Calu3 (cell line): ENCODE measurements at places on chromosomes 3 and 15.
A peak's percentile ranks its signal among the peaks of the same experiment; 100 is the strongest.

DNA sequence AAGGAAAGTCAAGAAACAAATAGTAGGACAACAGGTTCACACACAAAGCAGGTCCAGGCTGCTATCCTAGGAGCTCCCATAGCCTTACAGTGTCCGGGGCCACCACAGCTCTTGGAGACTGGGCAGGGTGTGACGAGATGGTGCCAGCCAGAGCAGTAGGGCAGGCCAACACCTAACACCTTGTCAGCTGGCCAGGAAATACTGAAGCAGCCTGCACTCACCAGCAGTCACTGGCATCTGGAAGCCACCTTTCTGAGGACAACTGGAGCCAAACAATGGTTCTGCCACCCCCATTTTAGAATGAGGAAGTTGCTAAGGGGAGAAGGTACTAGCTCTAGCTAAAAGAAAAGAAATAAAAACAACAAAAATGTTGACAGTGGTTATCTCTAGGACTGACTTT lies 47.2 kb downstream of the CCDC12 start:
- DNase-seq = no peak

GRCh38 chr3:190172751-190173150 lies 52.1 kb upstream of the P3H2 start:
- no peak for DNase-seq

- DNase-seq = no peak
These were observed 76.2 kb downstream of the OCA2 start for GRCh38 chr15:28022961-28023360.

GRCh38 chr3:85051786-85052185 lies 93.0 kb downstream of the CADM2 start:
- no peak for DNase-seq

- DNase-seq = no peak
These were observed 420.8 kb downstream of the EPHA6 start for GRCh38 chr3:97235179-97235578.

- no peak for DNase-seq
These were observed 224.3 kb upstream of the P2RY1 start for GRCh38 chr3:152610622-152611021.

- DNase-seq = no peak
These were observed 532.5 kb upstream of the KCNMB2 start for GRCh38 chr3:178003756-178004155.

GRCh38 chr3:195080125-195080524 lies 190.8 kb downstream of the XXYLT1 start:
- no peak for DNase-seq

DNA sequence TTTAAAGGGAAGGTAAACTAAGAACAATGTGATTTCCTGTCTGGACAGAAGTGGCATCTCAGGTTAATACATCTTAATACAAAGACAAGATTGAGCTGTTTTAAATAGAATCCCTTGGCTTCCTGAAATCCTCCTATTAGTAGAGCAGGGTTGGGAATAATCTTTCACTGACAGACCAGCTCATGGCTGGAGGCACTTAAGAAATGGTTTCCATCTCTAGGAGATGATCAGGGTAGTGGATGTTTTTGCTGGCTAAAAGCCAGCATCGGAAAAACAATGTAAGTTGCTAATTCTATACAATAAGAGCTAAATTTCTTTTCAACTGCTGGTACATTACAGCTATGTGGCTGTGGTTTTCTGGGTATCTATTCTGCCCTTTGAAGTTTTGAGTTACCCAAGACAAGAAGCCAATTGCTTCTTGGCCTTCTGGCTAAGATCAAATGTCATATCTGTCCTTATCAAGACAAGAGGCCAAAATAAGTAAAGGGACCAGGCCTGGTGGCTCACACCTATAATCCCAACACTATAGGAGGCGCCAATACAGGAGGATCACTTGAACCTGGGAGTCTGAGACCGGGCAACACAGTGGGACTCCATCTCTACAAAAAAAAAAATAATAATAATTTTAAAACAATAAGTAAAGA lies 49.6 kb downstream of the SHQ1 start:
- DNase-seq = no peak

DNA sequence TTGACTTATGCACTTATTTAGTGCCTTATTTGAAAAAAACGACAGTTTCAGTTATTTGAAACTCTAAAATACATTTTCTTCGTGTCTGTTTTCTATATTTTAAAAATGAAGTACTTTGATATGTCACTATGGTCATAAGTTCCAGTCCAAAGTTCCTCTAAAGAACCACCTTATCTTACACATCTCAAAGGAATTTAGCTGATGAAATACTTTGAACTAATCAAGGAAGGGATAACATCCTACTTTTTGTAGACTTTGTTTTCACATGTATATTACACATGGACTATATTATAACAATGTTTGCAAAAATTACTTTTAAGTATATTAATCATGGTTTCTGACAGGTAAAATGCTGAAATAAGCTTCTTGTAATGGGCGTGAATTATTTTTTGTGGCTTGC lies 265.8 kb upstream of the ZNF717 start:
- DNase-seq = no peak

DNA sequence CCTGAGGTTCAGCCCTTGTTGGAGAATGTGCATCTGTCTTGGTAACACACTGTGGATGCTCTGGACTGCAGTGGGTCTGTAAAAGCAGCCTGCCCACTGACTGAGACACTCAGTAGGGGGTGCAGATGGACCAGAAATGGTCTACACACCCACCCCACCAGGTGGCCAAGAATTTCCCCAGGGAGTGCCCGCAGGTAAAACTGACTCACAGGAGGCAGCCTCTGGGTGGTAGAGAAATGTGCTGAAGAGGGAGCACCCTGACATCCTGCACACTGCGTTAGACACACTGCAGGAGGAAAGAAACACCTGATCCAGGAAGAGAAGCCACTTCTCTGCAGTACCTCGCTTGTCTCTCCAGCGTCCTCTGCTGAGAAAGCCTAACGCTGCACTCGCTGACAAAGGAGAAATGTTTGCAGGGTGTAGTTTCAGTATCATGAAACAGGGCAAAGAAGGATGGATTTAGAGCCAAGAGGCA lies 109.5 kb upstream of the ABHD17C start:
- DNase-seq = peak; percentile 77

- no peak for DNase-seq
These were observed 40.7 kb downstream of the RAB6B start for GRCh38 chr3:133855002-133855370.

DNA sequence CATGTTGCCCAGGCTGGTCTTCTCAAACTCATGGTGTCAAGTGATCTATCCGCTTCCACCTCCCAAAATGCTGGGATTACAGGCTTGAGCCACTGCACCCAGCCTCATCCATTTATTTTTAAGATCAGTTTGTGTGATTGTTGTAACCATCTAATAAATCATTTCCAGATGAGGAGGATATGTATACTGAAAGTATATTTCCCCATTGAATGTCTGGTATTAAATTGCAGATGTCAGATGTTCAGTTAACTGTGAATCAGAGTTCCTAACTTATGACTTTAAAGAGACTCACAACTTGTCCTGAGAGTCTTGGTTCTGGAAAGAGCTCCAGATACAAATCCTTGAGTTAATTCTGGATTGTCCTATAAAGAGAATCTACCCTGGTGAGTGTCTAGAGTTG lies 62.4 kb downstream of the TRIM71 start:
- no peak for DNase-seq

DNA sequence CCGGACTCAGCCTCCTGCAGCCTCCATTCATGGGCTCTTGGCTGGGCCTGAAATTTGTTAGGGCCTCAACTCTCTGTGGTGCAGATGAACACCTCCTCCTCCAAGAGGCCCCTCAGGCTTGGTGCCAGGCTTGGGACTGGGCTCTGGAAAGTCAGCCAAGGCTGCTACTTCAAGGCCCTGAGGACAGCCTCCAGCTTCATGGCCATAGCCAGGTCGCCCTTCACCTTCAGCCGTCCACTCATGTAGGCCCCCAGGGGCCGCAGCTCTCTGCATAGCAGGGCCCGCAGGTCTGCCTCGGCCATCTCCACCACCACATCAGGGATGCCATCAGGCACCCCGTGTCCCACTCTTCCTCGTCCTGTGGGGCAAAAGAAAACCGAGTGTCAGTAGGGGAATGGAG lies 8.3 kb downstream of the STOML1 start:
- no peak for DNase-seq

DNA sequence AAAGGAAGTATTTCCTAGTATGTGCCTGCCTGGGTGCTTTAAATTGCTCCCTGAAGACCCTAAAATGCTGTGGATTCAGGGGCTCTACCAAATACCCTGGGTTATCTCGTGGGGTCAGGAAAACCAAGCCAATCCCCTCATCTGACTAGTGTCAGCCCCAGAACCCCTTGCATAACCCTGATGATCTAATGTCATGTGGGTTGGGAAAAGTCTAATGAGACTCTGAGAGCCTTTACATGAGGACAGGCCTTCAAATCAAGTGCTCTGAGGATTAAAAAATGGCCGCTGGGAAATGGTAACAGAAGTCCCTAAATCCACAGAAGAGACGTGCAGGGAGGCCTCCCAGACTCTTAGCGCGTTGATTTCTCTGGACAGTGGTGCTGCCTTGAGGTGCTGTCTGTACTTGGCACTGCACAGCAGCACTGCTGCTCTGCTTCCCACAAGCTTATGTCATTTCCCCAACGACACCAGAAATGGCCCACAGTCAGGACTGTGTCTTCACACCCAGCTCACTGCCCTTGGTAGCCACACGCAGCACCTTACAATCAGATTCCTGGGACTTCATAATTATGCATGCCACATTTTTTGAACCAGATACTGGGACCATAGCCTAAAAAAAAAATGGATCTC lies 16.6 kb downstream of the EIF4E3 start:
- DNase-seq = no peak

GRCh38 chr3:38475716-38476115 lies 20.4 kb upstream of the EXOG start:
- no peak for DNase-seq

DNA sequence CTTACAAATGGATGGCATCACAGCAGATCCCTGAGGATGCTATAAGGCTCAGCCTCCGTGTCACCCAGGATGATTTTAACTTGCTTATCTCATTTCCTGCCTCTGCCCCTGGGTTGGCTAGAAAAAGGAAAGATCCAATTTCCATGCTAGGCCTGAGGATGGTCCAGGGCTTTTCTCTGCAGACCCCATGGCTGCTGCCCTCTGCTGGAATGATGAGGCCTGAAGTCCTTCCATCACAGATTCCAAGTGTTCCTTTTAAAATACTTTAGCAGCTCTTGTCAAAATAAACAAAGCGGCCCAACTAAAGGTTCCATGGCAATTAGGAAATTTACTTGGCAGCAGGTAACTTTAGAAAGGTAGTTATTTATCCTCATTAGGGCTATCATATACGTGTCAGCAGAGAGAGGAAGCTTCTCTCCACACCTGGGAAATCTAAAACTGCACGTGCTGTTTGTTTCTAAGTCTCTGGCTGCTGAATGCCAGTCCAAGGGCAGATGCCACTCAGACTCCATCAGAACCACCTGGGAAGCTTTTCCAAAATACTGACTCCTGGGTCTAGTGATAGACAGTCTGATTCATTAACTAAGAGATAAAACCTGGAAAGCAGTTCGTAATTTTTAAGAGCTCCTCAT lies 401.9 kb upstream of the IL12A start:
- DNase-seq = peak; percentile 61

DNA sequence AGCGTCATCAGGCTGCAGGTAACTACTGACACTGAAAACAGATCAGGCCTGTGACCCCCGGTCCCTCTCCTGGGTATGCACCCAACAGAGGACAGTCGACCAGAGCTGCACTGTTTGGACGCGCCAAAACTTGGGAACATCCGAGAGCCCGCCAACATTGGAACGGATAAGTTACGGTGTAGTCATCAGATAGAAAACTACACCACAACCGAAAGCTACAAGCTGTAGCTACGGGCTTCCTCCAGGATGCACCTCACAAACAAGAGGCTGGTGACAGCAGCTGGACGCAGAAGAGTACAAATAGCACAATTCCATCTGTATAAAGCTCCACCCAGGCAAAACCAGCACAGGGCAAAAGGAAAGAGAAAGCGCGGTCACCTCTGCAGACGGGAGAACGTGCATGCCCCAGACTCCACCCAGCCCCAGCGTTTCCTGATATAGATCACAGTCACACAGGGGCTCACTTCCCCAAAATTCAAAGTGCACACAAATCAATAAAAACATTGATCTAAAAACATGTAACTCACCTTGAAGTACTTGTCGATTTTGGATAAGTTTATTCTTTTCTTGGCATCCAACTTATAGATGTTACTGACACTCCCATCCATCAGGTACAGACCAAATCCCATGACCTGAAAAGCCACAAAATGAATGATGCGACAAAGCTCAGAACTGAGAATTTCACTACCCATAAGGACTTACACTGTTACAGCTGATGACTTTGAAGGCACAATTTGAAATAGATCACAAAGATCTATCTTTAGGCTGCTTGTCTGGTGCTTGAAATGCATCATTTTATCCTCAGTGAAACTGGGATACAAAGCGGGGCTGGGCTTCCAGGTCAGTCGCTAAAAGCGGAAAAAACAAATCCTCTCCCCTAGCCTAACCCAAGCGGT lies 43.3 kb downstream of the CYFIP1 start:
- no peak for DNase-seq

DNA sequence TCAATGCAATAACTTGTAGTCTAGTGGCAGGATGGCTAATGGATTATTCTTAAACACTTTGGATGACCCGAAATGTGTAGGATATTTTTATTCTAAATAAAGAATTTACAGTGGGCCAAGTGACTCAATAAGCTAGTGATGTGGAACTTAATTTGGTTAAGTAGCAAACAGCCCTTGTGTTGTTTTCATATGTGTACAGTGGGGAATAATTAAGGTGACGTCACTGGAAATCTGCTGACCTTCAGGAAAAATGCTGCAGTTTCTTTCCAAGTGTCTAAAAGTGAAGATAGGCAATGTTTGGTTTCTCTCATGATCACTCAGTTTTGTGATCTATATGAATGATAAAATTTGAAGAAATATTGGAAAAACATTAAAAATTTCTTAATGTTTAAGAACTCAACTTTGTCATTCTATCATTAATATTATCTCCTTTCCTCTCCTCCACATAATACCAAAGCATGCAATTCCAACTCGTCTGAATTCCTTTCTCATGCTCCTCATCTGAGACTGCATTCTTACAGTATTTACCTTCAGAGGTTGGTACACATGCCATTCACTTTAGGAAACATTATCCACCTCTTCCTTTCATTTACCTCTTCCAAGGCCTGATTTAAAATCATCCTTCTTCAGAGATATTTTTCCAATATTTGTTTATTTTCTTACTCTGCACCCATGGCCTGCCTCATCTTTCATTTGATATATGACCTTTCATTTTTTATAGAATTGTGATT lies 414.6 kb upstream of the ARPP21 start:
- DNase-seq = no peak

DNA sequence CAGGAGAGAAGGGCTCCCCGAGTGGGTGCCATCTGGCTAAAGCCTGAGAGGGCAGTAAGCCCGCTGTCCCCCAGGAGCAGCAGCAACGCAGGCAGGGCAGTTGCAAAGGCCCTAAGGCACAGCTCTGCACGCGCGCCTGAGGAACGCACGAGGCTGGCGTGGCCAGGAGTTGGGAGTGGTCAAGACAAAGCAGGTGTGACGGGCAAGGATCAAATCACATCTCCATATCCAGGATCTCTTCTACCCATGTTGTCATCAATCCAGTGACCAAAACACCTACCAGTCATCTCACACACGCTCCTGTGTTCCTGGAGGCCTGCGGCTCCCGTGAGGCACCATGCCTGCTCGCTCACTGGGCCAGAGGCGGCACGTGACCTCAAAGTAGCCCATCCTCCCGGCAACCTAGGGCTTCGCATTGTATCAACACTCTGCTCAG lies 59.5 kb downstream of the ERC2 start:
- no peak for DNase-seq

- DNase-seq = no peak
These were observed 17.0 kb downstream of the XXYLT1 start for GRCh38 chr3:195253923-195254432.
